ENCODE measurements at places on chromosomes 6 and 20.

DNA sequence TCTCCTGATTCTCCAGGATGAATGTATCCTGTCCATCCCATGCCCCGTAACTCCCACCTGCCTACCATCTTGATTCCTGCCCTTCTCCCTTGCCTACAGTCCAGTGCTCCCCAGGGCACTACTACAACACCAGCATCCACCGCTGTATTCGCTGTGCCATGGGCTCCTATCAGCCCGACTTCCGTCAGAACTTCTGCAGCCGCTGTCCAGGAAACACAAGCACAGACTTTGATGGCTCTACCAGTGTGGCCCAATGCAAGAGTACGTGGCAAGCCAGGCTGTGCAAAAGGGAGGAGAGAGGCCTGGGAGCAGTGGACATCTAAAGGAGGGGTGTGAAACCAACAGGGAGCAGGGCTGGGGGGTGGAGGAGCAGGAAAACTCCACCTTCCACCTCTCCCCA lies 15.0 kb upstream of the ZNF76 start:
- DNase-seq: no peak

- peak; percentile 30 for DNase-seq
Measured at GRCh38 chr6:17842934-17843821, 136.5 kb upstream of the NUP153 start.

DNA sequence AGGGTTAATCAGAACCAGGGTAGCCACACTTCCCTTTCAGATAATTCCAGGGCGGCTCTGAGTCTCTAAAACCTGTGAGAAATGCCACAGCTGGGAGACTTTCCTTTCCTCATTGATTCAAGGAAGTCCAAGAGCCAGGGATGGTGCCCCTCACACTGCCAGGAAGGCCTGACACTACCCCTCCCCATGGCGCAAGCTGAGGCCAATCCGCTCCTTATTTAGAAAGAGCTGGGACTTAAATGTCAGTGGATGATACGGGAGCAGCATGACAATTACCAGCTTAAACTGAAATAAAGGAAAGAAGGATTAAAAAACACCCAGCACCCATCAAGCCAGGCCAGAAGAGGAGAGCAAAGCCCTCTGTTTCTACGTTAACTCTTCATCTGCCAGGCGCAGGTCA lies 244.4 kb downstream of the LRFN2 start:
- no peak for DNase-seq

- DNase-seq: peak; percentile 62
Measured at GRCh38 chr6:121670511-121670910, 235.1 kb downstream of the GJA1 start.

GRCh38 chr20:53631909-53632662 lies 38.4 kb upstream of the ZNF217 start:
- DNase-seq: no peak

DNA sequence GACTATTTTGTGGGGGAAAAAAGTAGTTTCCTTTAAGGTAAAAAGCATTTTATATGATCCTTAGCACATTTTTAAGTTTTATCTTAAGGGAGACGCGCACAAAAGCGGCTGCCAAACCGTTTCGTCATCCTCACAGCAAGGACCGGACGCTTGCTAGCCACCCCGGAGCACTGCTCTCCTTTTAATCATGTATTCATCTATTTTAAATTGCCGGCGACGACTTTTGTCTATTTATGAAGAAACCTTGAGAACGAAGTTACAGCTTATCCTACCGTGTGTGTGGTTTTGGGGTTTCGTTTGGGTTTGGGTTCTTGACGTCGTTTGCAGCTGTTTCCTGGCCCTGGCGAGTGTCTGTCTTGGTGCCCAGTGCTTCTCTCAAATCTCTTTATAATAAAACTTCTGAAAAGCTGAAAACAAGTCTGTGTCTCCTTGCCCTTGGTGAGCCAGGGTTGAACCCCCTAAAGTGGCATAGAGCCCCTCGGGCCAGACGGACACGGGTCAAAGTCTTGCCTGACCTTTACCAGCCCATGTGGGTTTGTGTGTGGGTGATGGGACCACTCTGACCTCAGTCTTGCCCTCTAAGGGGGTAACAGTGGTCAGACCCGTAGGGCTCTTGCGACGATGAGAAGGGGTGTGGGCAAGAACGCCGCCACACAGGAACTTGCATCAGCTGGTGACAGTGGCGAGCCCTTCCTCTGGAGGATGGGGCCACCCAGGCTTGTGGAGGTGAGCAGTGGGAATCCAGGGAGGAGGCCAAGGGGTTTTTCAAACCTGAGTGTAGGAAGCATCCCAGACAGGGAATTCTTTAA lies 117.6 kb downstream of the JPH2 start:
- no peak for DNase-seq

DNA sequence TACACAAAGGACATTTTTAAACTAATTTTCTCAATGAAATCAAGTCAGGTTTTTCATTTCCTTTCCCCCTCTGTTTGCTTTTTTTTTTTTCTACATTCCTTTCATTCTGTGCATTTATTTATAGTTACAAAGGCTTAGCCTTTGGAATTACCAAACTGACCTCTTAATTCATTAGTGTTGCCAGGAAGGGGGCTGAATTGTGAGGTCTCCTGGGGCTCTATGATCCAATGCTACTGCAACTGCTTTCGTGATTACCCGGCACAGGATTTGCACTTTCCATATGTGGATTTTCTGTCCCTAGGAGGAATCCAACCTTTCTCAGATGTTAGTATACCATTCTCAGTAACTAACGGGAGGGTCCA lies 35.3 kb downstream of the NEDD9 start:
- DNase-seq: peak; percentile 92

- DNase-seq: peak; percentile 92
Measured at GRCh38 chr20:57838670-57839151, 128.9 kb upstream of the PMEPA1 start.

DNA sequence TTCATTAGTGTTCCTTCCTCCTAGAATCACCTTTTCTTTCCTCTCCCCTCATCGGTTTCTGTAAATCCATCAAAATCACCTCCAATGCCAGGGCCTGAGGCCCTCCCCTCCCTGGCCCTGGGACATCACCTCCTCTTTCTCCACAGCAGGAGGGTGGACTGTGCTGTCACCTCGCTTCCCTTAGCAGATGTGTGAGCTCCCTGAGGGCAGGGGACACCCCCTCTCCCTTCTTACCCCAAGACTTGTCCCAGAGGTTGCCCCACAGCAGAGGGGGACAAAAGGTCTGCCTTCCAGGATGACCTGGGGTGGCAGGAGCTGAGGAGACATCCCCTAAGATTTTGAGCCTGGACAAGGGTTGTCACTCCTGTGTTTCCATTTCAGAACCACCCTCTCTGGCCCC lies 5.9 kb downstream of the ULBP1 start:
- no peak for DNase-seq

- no peak for DNase-seq
Measured at GRCh38 chr6:29793036-29793356, 34.6 kb upstream of the HLA-G start.

GRCh38 chr6:122389704-122390372 lies 9.6 kb upstream of the HSF2 start:
- peak; percentile 16 for DNase-seq

GRCh38 chr20:23245553-23246181 lies 104.9 kb upstream of the NXT1 start:
- peak; percentile 38 for DNase-seq

- peak; percentile 77 for DNase-seq
Measured at GRCh38 chr6:130929036-130929678, 102.0 kb downstream of the SMLR1 start.

DNA sequence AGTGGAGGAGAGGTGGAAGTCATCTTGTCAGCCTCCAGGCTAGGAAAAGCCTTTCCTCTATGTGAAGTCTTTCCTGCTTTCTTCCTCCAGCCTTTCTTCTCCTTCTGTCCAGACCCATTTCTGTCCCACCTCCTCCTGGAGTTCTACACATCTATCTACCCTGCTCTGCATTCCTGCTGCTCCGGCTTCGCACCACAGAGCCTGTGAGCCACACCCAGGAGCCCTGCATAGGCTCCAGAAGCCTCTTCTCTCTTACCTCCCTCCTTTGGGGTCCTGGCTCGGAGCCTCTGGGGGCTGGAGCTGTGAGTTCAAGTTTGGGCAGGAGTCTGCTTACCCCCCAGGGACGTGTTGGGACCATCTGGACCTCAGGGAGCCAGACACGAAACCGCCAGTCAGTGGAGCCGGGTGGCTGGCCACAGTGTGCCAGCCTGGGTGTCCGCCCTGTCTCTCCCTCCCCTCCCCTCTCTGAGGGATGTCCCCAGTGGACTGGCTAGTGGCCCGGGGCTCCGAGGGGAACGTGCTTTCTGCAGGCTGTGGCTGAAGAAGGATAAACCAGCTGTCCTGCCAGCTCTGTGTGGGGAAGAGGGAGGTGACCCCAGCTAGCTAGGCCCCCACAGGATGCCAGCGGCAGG lies 99.2 kb downstream of the VEGFA start:
- no peak for DNase-seq

- DNase-seq: no peak
Measured at GRCh38 chr20:18628330-18628920, 40.6 kb downstream of the DTD1 start.

GRCh38 chr20:58494923-58495622 lies 20.1 kb downstream of the APCDD1L start:
- no peak for DNase-seq

DNA sequence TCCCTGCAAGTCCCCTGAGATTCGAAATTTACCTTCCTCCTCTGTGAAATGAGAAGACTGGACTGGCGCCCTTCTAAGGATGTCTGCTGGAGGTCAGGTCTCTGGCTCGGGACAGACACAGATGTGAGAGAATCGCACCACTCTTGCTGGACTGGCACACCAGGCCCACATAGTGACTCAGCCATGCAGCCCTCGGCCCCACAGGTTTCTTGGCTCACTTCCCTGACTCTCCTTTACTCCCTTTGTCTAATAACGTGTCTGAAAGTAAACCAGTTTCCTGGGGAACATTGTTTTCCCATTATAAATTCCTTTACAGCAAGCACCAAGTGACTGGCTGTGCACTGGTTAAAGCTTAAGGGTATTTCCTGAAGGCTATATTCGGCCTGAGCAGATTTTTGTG lies 106.7 kb upstream of the PLEKHG1 start:
- no peak for DNase-seq

DNA sequence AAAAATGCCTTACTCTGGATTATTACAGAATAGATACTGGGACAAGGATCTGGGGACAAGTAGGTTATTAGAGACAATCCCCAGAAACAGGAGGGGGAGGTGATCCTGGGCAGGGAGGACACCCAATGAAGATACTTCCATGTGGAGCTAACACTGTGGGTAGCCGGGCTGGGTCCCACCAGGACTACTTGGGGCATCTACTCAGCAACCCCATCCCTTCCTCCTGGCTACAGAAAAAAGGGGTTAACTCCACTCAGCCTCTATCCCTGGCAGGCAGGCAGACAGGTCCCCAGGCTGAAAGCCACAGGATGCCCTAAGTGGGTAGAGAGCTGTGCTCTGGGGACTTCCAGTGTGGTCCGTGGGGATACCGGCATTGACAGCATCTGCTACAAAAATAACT lies 68.0 kb upstream of the NXT1 start:
- DNase-seq: no peak

- peak; percentile 67 for DNase-seq
Measured at GRCh38 chr6:151436802-151437201, 15.1 kb downstream of the RMND1 start.

GRCh38 chr6:55064711-55065420 lies 109.4 kb upstream of the HCRTR2 start:
- DNase-seq: no peak

DNA sequence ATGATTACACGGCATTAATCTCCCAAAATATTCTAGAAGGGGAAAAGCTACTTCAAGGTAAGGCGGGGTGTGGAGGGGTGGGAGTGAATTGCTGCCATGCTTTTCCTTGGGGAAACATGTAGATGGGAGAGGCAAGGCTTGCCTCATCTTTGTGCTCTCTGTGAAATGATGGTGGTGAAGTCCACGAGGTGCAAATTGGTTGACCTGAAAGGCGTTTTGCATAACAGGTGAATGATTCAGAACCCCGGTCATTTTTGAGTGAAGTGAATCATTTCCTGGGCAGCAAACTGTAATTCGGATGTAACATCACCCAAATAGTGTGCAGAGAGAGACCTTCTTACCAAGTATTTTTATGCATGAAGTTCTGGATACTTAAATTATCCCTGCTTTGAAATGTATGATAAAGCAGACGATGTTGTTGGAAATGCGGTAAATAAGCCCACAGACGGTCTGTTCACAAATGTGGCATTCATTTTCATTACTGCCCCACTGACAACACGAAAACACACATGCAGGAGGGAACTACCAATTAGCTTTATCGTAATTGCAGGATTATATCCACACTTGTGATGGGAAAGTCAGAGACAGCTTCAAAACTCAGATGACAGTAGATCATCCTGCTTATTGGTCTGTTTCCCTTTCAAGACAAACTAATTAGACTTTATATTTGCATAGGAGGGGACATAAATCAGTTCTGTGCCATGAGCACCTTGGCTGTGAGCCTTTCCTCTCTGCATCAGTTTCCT lies 3.0 kb downstream of the CDH4 start:
- DNase-seq: peak; percentile 82

DNA sequence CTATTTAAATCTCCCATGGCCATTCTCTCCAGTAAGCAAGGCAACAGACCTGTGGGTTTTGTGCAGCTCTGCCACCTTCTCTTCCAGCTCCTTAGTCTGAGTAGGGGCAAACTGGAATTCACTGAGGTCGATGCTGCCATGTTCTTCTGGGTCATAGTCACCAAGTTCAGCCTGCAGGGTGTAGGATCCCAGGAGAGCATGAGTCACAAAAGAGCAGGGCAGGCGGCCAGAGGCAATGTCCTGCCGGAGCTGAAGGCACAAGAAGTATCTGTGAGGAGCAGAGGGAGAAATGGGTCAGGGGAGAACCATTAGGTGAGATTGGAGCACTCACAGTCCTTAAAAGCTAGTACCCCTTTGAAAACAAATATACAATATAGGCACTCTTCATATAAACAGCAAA lies 73.7 kb downstream of the SMLR1 start:
- DNase-seq: peak; percentile 78

GRCh38 chr20:47666304-47666703 lies 119.0 kb downstream of the SULF2 start:
- no peak for DNase-seq

DNA sequence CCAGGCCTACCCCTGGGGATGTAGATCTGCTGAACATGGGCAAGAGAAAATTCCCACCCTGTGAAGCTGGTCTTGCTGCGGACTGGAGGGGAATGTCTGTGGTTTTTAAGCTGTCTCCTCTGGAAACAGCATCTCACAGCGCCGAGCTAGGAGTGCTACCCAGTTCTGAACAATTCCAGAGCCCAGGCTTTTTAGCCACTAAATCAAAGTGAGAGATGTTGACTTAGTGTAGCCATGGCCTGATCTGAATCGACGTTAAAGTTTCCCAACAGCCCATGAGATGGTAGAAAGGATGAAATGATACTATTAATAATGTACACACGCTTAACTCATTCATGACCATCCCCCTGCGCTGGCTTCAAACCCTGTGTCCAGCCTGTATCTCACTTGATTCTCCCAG lies 63.7 kb downstream of the KCNB1 start:
- no peak for DNase-seq

DNA sequence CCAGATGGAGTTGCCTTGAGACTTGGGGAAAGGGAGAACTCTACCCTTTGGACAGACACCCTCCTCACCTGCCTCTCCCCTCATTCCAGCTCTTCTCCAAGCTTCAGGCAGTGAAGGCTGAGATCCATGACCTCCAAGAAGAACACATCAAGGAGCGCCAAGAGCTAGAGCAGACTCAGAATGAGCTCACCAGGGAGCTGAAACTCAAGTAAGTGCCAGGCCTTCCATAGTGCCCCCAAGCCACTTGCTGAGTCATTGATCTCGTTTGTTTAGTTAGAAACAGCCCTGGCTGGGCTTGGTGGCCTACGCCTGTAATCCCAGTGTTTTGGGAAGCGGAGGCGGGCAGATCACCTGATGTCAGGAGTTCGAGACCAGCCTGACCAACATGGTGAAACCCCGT lies 39.2 kb downstream of the KIF3B start:
- no peak for DNase-seq

GRCh38 chr20:9918348-9918747 lies 79.5 kb upstream of the PAK5 start:
- DNase-seq: no peak

Data from fibroblast of lung (primary cell).